ENCODE measurements at places on chromosomes 4 and X.
A peak's percentile ranks its signal among the peaks of the same experiment; 100 is the strongest.

GRCh38 chr4:86563416-86563815, 30.7 kb upstream of the PTPN13 start:
- no peak for DNase-seq

GRCh38 chrX:57070185-57070984, 51.0 kb downstream of the SPIN2B start:
- DNase-seq, result no peak

- DNase-seq, result no peak
Observed at GRCh38 chr4:69058410-69059059, 37.7 kb upstream of the UGT2B7 start.

GRCh38 chr4:67131224-67131623, 414.1 kb downstream of the CENPC start:
- DNase-seq, result peak; percentile 23

GRCh38 chr4:15400226-15400625, 27.6 kb upstream of the C1QTNF7 start:
- no peak for DNase-seq

- DNase-seq, result no peak
Observed at GRCh38 chrX:7420717-7421116, 272.8 kb upstream of the PUDP start.

DNA sequence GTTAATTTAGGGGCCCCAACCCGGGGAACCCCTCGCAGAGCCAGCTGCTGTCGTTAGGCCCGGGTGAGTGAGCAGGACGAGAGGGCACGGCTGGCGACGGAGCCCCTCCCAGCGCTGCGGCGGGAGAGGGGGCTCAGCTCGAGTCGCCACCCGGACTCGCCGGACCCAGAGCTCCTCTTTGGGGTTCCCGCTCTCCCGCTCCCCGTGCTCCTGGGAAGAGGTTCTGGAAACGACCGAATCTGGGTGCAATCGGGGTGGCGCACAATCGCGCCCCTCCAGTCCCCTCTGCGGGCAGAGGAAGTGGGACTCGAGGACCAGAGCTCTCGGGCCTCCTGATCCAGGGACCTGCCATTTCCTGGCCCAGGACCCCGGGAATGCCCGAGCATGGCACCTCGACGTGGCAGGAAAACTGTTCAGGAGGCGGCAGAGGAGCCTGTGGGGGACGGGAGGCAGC, 37.3 kb upstream of the ARAF start:
- DNase-seq, result no peak

- DNase-seq, result no peak
Observed at GRCh38 chrX:11269996-11270395, 23.2 kb upstream of the AMELX start.

DNA sequence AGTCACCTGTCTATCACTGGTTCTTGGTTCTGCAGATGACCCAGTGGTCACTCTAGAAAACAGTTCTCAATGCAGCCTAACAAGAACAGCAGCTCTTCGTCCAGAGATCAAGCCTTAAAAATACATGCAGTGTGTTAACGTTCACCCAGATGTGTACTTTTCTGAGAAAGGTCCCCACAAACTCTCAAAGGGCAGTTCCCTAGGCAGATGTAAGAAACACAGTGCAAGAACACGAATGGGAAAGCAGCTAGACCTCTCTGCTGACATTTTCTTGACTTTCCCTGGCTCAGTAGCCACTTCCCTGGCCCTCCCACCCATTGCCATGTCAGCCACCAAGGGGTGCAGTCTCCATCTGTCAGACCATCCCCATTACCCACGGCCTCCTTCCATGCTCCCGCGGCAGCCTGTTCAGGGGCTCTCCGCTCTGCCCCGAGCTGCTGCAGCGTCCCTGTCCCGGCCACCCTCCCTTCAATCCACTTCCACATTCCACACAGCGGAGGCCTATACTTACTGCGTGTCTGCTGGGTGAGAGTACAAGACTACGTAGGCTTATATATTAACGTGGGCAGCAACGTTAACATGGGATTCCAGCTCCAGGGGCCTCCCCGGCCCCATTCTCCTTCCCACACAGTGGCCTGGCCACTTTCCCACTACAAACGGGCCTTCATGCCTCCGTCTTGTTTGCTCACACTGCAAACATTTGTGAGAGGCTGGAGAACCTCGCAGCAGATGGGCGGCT, 34.3 kb downstream of the IRF2 start:
- DNase-seq, result no peak

GRCh38 chr4:155819066-155819465, 47.0 kb downstream of the ASIC5 start:
- DNase-seq, result no peak

DNA sequence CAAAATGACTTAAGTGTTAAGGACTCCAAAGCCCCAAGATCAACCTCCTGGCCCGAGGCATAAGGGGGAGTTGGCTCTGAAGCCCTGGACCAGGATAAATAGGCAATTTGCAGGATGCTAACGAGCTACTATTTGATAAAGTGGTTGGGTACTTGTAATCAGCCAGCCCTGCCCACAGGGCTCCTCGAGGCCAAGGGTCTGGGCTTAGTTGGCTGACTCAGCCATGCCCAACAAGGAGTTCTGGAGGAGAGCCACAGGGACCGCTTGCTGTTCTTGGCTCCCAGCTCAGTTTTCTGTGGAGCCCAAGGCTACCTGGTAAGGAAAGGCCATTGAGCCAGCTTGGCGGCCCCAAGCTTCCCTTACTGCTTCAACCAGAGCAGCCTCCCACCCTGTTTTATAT, 7.8 kb downstream of the HMGB3 start:
- DNase-seq, result no peak

DNA sequence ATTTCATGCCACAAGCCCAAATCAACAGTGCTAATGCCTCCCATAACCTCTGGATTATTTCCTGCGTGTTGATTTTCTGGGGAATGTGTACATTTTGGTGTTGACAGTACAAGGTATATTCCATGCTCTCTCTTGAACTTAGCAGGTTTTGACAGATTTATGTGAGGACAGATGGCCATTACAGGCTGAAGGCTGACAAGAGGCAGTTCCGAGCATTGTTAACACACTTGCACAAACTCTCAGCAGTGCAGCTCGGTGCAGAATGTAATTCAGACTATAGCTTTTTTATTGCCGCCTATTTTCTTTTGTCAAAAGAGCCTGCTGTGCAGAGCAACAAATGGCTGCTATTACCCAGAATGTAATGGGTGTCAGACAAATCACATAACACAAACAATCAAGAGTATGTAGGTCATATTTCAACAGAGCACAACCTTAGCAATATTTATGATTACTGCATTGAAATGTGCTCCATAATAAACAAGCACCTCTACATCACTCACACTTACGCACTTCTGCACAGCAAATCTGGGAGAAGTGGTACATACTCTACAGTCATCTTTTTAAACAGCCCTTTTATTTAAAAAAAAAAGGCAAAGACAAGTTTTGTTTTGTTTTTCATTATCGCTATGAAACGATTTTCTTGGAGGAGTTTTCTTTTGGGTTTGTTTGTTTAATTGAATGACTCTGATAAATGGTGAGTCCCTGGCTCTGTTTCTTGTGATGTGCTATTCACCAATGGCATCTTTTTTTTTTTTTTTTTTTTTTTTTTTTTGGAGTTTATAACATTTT, 71.6 kb downstream of the PPARGC1A start:
- no peak for DNase-seq

DNA sequence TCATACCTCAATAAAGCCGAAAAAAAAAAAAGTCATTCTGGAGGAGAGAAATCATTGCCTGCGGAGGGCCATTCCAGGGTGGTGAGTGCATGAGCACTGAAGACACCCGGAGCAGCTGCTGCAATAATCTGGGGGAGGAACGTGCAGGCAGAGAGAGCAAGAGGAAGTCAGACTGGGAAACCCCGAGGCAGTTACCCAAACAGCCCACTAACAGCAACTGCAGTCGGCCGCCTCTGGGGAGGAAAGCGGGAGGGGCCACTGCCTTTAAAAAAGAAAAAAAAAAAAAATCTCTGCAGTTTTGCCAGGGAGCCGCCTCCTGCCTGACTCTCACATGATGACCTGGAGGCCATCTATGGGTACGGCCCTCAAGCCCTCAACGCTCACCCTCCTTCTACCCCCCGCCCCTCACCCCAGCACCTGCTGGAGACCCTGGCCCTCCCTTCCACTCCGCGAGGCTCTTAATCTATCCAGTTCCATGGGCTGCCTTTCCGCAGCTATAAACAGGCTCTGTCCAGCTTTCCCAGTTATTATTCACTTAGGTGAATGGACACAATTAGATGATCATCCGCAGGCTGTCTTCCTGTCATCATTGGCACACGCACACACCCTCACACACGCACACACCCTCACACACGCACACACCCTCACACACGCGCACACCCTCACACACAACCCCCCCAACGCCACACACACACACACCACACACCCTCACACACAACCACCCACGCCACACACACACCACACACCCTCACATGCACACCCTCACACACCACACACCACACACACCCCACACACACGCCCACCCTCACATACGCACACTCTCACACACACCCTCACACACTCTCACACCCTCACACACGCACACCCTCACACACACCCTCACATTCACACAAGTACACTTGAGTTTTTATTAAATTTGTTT, 3.4 kb upstream of the AVPR2 start:
- DNase-seq, result peak; percentile 45

GRCh38 chr4:188328966-188329365, 189.7 kb downstream of the TRIML1 start:
- no peak for DNase-seq

- no peak for DNase-seq
Observed at GRCh38 chr4:112185334-112185733, 40.1 kb downstream of the FAM241A start.

- DNase-seq, result no peak
Observed at GRCh38 chrX:117990438-117990837, 126.2 kb downstream of the KLHL13 start.

All from non-pigmented ciliary epithelial cell (primary cell).